ENCODE measurements at places on chromosomes 11 and 22.

GRCh38 chr11:62961017-62961570, 23.7 kb downstream of the SLC22A6 start:
- no peak for DNase-seq

DNA sequence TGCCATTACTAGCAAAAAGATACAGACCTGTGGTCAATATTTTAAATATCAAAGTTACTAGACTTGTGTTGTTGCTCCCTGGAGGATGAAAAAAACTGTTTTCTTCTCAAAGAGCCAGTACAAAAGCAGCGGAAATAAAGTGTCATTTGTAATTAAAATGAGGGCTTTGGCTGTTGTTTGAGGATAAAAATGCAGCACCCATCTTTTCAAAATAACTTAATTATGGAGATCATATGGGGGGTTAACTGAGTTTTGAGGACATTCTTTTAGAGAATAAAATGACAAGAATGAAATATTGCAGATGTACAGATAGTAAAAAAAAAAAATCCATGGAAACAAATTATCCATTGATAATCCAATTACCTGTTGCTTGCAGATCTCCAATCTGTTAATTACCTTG, 1484.4 kb downstream of the LRRC4C start:
- no peak for DNase-seq

DNA sequence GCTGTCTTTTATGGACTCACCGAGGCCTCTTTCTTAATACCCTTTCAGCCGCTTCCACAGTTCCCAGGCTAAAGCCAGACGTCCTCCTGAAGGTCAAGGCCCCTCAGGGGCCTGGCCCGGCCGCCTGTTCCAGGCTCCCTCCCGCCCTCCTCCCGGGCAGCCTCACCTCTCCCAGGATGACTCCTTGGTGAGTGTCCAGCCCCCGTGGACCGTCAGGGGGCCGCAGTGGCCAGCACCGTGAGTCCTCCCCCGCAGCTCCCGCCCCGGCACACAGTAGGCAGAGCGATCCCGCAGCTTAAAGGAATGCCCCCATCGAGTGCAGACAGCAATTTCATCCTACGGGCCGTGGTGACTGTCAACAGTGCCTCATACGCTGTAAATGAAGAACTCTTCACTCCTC, 32.9 kb downstream of the ELFN2 start:
- no peak for DNase-seq

DNA sequence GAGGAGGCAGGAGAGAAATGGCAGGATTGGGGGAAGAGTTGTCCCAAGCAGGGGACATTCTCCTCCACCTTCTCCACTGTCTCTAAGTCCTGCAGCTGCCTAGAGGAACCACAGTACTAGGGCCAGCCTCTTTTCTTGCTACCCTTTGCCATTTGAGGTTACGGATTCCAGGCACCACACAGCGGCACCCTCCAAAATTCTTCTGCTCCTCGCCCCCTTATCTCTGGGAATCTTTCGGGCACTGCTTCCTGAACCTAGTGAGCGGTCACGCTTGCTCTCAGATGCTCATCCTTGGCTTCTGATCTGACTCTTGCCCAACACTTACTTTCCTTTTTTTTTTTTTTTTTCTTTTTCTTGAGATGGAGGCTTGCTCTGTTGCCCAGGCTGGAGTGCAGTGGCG, 26.6 kb upstream of the XBP1 start:
- no peak for DNase-seq

GRCh38 chr11:45655012-45655283, 10.5 kb downstream of the CHST1 start:
- no peak for DNase-seq

- DNase-seq, result peak; percentile 87
Measured at GRCh38 chr11:36746886-36747710, 149.1 kb upstream of the RAG2 start.

- peak; percentile 67 for DNase-seq
Measured at GRCh38 chr11:120168960-120169681, 31.2 kb upstream of the TRIM29 start.

All from globus pallidus (tissue), 1 donor.